ENCODE measurements at places on chromosomes 1 and 21.

GRCh38 chr1:223617323-223618070 is 48.0 kb downstream of the CAPN8 start:
- DNase-seq = no peak

DNA sequence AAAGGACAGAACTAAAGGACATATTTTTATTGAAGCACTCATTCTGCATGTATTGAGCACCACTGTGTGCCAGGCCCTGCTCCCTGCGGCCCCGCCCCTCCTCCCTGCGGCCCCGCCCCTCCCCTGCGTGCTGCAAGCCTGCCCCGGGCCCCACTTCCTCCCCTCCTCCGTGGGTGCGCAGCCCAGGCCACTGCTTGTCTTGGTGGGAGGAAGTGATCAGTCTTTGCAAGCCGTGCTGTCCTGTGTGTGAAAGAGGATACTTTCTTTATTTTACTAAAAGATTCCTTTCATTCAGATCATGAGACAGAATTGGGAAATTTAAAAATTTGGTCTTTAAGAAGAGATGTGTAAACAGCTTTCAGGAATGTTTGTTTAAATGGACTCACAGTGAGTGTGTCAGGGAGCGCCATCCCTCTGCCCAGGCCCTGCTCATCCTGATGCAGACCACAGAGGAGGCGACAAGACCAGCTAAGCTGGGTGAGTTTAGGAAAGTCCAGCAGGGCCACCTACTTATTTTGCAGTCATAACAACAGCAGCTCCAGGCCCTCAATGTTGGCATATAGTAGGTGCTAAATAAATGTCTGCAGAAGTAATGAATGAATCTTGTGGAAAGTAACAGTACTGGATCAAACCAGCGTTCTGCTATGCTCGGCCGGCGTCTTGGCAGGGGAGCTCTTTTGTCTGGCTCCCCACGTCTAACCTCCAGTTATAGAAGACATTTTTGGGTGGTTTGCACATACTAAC is 88.3 kb upstream of the SELENON start:
- DNase-seq = peak; percentile 12

DNA sequence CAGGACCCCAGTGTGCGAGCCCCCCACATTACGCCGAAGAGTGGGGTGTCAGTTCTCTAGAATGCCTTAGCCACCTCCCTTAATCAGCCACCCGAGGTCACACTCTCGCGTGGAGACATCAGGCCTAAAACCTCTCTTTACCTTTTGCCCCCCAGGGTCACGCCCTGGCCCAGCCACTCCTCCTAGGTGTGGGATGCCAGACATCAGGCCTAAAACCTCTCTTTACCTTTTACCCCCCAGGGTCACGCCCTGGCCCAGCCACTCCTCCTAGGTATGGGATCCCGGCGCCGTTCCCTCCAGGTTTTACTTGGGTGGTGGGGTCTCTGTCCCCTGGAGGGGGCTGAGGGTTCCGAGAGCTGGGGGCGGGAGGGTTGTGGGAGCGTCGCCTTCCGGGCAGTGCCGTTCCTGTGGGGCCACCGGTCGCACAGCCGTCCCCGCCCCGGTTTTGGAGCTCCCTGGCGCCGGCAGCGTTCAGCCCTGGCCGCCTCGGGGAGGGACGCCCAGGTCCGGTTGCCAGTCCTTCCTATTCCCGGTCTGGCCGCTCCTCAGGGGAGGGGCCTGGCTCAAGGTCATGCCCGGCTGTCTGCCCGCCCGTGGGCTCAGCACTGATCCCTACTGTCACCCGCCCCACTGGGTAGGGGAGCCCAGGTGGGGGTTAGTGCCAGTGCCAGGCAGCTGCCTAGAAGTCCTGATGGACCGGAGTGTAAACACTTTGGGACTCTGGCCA is 882 bp downstream of the VPS13D start:
- DNase-seq = no peak

DNA sequence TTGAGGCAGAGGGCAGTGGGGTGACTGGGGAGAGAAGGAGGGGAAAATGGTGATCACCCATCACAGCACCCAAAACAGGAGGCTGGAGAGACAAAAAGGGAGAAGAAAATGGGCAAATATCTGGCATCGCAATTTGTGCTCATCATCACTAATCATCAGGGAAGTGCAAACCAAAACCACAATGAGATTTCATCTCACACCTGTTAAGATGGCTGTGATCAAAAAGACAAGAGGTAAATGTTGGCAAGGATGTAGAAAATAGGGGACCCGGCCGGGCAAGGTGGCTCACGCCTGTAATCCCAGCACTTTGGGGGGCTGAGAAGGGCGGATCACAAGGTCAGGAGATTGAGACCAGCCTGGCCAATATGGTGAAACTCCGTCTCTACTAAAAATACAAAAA is 74.0 kb downstream of the KIF14 start:
- no peak for DNase-seq

DNA sequence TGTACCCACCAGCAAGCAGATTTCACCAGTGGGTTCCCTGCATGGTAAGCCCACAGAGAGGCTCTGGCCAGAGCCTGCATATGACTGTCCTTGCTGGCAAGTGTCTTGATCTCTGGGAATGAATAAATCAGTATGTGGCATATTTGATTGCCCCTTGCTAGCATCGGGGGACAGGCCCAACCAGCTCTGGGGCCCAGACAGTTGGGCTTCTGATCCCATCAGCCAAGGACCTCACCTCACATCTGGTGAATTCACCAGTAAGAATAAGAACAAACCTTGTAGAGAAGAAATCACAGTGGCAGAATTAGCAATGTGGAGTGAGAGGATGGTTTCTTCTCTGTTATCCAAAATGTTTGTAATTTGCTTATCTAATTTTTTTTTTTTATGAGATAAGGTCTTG is 15.9 kb downstream of the SLC1A7 start:
- DNase-seq = no peak

DNA sequence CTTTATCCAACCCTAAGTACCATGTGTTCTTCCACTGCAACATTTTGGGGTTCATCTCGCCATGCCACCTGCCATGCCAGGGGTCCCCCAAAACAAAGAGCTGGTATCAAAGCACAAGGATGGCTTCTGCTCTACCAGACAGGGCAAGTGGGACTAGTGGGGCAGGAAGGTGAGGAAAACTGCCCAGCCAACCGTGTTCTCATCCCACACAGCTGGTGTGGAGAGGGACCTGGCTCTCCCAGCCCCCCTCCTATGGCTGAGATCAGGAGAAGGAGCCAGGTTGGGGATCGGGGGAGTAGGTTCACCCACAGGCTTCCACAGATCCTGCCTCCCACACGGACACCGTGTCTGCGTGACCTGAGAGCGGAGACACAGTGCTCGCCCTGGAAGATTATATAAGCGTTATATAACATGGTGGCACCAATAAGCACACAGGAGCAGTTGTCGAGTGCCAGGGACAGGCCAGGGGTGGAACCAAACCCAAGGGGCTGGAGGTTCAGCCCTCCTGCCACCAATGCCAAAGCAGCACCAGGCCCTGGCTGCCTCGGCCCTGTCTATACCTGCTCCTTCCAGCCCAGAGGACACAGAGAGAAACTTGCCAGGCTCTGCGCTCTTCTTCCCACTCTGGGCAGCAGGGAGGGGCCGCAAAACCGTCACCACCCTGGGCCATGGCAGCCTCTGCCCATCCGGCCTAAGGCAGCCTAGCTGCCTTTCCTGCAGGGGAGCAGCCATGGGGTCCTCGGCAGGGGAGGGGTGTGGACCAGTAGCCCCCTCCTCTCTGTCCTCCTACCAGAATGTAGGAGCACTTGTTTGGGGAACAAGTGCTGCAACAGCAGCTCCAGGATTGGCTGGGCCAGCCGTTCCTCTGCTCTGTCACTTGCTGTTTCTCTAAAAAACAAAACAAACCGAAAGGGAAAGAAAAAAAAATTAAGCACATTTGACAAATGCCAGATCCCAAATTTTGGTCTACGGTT is 43.5 kb downstream of the CD34 start:
- no peak for DNase-seq

DNA sequence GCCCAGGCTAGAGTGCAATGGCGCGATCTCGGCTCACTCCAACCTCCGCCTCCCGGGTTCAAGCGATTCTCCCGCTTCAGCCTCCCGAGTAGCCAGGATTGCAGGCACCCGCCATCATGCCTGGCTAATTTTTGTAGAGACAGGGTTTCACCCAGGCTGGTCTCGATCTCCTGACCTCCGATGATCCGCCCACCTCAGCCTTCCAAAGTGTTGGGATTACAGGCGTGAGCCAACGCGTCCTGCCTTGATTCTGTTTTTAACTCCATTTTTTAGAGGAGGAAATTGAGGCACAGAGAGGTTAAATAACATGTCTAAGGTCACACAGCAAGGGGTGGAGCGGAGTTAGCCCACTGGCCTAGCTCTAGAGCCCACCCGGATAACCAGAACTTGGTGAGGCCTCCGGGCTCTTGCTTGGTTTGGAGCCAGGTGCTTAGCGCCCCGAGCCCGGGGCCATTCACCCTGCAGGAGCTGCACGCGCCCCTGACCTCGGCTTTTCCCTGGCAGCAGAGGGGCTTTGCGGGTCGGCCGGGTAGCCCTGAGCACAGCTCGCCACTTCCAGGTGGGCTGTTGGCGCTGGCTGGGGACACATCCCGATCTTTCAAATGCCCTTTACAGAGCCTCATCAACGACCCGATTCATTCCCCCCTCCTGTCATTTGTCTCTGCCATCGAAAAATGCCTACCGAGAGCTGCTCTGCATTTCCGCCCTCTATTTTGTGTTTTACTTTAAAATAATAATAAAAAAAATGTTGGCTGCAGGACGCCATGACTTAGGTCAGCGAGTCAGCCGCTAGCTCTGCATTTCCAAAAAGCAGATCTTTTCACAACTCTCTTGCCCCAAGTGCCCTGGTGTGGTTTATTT is 11.2 kb downstream of the SIM2 start:
- no peak for DNase-seq

DNA sequence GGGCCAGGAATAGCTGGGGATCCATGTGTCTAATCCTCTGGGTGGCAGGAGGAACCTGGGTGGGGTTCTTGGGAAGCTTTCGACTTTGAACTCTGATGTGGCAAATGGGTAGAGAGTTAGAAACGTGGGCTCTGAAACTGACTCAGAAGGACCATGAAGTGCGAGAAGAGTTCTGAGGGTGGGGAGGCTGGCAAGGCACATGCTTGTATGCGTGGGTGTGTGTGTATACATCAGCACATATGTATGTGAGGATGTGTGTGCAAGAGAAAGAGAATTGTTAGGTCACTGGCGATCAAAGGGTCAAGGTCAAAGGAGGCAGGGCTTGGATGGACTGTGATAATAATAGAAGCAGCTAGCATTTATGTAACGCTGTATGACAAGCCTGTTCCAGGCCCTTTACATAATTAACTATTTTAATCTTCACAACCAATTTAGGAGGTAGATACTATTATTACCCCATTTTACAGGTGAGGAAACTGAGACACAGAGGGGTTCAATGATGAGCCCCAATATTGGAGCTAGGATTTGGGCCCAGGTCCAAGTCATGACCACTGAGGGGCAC is 84.5 kb upstream of the POU3F1 start:
- no peak for DNase-seq

DNA sequence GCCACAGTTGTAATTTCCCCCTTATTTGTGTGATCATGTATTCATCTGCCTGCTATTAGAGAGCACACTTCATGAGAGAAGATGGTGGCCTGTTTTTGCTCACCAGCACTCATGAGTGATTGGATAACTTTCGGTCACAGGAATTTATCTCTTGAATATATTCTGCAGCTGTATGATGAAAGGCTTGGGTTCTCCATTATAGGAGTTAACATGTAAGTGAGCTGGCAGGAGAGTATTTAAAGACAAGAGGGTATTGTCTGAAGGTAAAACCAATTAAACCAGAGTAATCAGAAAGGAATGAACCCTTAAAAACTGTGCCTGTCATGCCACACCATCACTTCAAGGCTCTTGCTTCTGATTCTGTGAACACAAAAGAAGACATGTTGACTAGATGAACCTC is 574.9 kb upstream of the CAMK1G start:
- no peak for DNase-seq

DNA sequence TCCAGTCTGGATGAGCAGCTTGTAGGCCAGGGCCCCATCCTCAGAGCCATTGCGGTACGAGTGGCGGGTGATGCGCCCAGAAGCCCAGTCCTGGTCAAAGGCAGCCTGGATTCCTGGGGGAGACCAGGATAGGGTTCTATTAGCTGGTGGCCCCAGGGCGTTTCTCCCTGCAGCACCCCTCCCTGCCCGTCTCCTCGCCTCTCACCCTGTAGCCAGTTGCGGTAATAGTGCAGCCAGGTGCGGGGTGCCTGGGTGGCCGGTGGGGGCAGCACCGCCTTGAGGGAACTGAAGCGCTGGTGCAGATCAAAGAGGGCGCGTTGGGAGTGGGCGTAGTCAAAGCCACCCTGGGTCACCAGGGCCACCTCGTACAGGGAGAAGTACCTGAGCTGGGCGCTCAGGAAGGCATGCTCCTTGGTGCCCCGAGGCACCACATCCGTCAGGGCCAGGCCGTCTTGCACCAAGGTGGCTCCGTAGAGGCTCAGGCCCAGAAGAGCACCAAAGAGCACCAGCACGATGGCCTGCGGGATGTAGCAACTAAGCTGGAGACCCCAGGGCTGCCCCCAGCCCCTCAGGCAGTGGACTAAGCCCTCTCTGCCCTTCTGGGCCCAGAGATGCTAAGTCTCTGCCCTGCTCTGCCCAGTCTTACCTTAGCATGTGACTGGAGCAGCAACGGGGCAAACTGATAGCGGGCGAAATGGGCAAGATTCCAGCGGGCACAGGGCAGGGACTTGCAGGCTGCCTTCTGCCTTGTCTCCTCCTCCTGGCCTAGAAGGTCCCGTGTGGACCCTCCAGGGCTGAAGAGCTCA is 15.7 kb downstream of the PTCH2 start:
- DNase-seq = no peak
